Effector memory CD8-positive, alpha-beta T cell (primary cell): ENCODE measurements at places on chromosomes 4 and X.

- no peak for DNase-seq
Observed at GRCh38 chr4:65139998-65140397, 530.3 kb downstream of the EPHA5 start.

DNA sequence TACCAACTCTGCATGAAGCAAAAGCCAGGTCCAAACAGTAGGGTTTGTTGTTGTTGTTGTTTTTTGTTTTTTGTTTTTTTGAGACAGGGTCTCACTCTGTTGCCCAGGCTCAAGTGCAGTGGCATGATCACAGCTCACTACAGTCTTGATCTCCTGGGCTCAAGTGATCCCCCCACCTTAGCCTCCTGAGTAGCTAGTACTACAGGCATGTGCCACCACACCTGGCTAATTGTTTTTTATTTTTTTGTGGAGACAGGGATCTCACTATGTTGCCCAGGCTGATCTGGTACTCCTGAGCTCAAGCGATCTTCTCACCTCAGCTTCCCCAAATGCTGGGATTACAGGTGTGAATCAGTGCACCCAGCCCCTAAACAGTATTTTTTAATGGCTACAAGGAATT is 6.2 kb downstream of the S100P start:
- no peak for DNase-seq

DNA sequence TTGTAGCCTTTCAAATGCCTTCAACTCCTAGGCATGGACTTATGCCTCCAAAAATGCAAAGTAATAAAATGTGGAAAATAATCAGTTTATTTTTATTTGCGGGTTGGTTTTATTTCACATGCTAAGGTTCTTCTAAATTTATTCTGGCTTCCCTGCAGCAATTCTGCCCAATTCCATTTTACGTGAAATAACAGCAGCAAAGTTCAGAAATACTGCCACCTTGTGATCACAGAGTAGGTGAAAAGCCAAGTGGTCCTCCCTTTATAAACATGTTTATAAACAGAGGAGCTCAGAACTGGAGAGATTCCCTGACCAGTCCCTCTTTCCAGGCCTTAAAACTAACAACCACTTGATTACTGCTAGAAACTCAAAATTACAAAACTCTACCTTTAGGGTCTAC is 14.7 kb upstream of the DCHS2 start:
- no peak for DNase-seq

GRCh38 chr4:101795704-101796103 is 5.2 kb downstream of the BANK1 start:
- no peak for DNase-seq

DNA sequence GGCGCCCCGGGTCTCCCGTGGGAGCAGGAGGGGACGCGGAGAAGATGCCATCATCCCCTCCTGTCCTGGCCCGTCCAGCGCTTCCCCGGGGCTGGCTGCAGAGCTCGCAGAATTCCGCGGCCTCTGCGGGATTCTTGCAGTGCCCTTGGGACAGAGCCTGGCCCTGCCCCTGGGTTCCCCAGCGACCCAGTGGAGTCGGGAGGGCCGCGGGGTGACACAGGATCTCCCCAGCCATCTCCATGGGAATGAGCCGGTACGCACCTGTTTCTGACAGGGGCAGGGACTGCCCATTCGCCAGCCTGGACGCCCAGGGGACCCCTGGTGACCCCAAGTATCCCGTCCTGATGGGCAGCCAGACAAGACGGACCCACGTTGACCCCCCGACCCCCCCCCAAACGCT is 482 bp downstream of the FAM9C start:
- DNase-seq = no peak

GRCh38 chr4:154595807-154596206 is 5.3 kb upstream of the FGA start:
- DNase-seq = no peak

DNA sequence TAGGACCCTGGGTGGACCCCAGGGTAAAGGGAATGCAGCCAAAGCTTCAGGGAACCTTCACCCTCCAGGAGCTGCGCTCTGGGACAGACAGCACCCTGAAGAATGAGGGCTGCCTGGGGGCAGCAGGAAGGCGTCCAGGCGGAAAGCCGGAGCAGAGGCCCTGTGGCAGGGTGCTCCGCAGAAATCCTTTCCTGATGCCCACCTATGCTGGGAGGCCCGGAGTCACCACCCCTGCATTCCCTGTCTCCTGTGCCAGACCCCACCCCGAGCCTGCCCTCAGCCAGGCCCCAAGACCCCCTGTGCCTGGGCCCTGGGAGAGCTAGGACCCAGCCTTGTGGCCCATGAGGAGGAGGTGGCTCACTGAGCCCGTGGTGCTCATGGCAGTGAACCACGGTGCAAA is 1.3 kb upstream of the DGKQ start:
- DNase-seq = no peak

DNA sequence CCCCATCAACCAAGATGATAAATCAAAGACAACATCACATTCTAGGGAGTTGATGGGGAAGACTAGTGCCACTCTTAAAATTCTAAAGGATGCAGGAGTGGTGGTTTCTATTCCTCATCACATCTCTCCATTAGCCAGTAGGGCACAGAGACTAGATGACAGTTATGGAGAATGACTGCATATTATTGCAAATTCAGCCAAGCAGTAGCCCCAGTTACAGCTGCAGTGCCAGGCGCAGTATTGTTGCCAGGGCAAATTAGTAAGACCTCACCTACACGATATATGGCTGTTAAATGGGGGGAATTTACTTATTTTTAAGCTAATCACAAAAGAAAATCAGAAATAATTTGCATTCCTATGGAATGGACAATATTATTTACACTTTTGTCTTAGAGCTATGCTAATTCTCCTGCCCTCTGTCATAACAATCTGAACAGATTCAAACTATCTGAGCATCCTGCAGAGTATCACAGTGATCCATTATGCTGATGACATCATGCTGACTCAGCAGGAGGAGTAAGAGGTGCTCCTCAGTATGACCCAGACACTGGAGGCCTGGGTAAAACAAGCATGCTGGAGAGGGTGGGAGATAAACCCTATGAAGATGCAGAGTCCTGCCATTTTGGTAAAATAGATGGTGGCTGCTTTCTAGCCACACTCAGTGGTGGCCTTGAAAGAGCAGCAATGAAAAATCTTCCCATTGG is 24.7 kb downstream of the ETNPPL start:
- no peak for DNase-seq

DNA sequence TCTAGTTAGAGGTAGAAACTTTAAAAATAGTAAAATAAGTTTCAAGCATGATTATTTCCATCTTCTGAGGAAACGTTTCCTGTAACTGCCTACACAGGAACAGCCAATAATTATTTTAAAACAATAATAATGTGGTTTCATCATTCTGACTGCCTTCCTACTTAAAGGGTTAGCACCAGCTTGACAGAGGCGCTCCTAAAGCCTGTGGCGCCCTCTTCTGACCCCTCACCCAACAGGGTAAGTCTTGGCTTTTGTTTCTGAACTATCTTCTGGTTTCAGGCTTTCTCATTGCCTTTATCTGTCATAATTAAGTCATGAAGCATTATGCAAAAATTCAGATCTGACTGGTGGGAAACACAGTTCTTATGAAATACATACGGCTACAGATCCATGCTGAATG is 96.7 kb downstream of the ITM2A start:
- DNase-seq = peak; percentile 68

GRCh38 chr4:110087070-110087708 is 111.2 kb downstream of the ELOVL6 start:
- no peak for DNase-seq

- DNase-seq = no peak
Observed at GRCh38 chr4:6658209-6658595, 17.7 kb downstream of the MRFAP1 start.

DNA sequence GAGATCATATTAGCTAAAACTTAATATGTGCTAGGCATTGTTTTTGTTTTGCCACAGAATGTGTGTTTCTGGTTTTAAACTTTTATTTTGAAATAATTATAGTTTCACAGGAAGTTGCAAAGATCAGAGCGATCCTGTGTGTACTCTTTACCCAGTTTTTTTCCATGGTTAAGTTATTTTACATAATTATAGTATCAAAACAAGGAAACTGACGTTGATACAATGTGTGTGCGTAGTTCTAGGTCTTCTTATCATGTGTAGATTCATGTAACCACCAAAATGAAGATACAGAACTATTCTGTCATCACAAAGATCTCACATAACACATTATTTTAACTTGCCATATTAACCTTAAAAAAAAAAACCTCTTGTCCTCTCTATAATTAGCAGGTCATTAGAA is 69.2 kb downstream of the BLTP1 start:
- no peak for DNase-seq

DNA sequence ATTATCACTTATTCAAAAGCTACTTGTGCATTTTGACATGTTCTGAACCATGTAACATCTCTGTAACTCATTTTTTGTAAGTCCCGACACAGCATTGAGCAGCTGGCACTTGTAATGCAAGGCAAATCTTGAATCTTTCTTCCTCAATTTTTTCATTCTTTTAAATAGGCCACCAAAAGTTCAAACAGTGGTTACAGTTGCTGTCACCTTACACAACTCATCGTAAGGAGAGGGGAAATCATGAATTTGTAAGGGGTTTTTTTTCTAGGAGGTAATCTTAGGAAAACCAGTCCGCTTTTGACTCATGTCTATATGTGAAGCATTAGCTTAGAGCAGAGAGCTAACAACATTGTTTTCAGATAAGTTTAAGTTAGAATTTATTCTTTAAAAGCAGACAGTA is 124.5 kb downstream of the PDLIM5 start:
- no peak for DNase-seq

DNA sequence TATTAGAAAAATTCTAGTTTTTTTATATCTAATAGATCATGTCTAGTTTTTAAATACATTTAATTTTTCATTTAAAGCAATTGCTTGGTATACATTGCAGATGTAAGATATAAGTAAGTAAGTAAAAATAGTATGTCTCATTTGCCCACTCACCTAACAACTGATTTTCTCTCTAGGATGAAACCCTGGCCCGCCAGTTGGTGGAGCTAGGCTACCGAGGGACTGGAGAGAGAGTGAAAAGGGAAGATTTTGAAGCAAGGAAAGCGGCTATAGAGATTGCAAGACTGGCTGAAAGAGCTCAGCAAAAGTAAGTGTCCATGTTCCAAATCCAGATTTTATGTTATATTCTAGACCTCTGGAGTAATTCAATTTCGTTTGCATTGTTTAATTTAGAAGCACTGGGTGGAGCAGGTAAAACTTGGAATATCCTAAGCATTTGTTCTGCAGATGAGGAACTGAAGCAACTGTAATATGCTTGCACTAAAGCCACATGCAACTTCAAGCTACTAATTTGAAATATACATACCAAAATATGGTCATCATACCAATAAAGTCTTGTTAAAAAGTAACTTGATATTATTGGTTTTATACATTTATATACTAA is 27.1 kb downstream of the CFAP299 start:
- DNase-seq = peak; percentile 34

DNA sequence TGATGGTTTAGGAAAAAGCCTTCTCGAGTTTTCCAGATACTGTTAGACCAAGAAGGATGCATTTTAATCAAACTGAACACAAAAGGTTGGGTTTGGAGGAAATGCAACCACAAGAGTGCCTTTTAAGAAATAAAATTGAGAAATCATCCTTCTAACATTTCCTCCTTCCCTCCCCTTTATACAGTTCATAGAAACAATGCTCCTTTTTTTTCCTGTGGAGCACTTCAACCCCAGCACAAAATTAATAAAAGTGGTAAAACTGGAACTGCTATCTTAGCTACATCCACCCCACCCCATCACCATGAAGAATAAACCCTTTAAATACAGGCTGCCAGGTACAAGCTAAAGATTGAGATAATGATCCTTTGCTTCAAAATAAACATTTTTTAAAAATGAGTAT is 211.1 kb downstream of the RELL1 start:
- no peak for DNase-seq

- no peak for DNase-seq
Observed at GRCh38 chrX:63967551-63967950, 182.5 kb upstream of the ARHGEF9 start.

- no peak for DNase-seq
Observed at GRCh38 chrX:11480626-11481025, 185.1 kb downstream of the ARHGAP6 start.

GRCh38 chrX:13864264-13864663 is 47.4 kb upstream of the GPM6B start:
- no peak for DNase-seq

GRCh38 chr4:143178923-143179322 is 5.8 kb upstream of the USP38 start:
- no peak for DNase-seq

DNA sequence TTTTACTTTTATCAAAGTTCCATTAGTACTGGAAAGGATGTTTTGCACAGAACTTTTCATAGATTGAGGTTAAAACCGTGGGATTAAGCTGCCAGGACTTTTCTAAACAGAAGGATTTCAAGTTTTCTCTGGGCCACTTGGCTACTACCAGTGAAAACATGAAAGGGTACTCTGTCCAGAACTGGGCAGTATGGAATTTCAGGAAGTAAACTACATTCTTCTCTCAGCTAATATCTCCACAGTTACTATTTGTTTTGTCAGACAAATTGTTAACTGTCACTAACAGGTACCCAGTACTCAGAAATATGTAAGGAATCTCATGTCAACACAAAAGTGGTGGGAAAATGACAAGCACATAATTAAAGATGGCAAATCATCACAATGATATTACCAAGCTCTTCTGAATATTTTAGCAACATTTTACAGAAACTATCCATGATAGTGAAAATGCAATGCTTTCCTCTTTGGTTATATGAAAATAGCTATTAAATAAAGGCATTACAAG is 454.4 kb downstream of the C4orf33 start:
- no peak for DNase-seq

- no peak for DNase-seq
Observed at GRCh38 chrX:10244915-10245622, 88.3 kb downstream of the CLCN4 start.

DNA sequence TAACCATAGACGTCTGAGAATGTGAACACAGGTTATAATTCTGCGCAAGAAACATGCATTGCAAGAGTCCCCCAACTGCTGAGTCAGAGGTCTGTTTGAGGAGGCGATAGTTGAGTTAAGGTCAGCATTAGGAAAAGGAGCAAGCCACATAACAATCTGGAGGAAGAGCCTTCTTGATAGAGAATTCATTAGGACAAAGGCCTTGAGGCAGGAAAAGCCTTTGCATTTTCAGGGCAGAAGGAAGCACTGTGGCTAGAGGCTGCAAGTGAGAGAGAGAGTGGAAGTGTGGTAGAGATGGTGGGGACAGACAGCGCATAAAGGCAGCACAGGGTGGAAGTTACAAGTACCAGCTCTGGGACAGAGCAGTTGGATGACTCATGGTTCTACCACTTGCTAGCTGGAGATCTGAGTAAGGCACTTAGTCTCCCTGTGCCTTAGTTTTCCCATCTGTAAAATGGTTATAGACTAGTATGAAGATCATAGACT is 125.8 kb upstream of the LNX1 start:
- no peak for DNase-seq

- DNase-seq = no peak
Observed at GRCh38 chr4:101037249-101037648, 310.1 kb downstream of the PPP3CA start.

DNA sequence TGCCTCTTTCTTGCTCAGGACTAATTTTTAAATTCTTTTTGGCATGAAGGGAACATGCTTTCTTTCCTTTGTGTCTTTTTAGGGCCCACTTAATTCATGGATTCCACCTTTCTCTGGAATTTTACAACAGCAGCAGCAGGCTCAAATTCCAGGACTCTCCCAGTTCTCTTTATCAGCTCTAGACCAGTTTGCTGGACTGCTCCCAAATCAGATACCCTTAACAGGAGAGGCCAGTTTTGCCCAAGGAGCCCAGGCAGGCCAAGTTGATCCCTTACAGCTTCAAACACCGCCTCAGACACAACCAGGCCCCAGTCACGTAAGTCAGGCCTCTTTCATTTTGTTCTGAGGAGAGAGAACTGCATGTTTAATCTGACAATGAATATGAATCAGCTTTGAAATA is 2.3 kb downstream of the ODAM start:
- no peak for DNase-seq
